ENCODE measurements at places on chromosomes 11 and 22. TPM values are rescaled to one million over a fixed set of nuclear protein-coding genes. Genes with fewer than 3 reads are reported as not detected.

DNA sequence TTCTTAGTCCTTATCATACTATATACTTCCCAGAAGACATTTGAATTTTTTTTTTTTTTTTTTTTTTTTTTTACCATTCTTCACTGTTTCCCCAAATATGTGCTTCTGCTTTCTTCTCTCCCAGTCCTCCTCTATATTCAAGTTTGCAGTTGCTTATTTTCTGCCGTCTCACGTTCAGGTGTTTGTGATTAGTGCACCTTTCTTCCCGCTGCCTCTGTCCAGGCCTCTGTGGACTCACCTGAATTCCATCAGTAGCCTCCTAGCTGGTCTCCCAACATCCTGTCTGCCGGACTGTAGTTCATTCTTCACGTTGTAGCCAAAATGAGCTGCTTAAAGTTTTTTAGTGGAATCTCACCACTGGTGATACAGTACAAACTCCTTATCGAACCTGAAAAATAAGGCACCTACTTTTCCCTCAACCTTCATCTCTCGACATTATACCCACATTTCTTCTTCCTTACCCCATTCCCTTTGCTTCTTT lies 795 bp upstream of the MSANTD4 start:
- DNase-seq: peak; percentile 7

GRCh38 chr11:64541131-64541530 lies 49.9 kb upstream of the SLC22A12 start:
- DNase-seq: no peak

DNA sequence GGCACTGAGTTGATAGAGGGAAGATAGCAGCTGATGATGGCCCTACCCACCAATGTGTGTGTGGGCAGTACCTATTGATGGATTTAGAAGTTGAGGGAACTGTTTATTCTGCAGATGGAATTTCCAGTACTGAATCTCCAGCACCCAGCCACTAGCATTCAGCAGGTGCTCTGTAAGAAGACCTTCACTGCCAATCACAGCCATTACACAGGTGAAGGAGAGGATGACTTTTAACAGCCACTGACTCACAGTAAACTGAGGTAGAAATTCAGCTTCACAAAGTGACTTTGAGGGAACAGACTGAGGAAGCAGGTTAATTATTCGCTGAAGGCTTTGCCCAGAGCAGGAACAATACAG lies 107.8 kb downstream of the GGTLC2 start:
- no peak for DNase-seq

DNA sequence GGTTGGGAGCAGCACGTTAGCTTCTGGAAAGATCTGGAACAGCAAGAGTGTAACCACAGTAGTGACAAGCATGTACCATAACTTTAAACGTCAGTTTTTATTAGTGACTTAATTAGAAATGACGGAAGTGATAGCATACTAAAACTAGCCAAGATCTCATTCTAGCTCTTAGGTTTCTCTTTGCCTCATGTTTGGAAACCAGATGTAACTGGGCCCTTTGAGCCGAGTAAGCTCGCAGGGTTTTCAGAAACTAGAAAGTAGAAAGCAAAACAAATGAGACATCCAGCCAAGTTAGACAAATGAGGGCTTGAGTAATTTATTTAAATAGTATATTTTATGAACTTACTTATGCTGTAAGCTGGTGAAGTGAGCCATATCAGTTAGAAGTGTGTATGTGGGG lies 40.2 kb upstream of the SLC5A12 start:
- DNase-seq: no peak

DNA sequence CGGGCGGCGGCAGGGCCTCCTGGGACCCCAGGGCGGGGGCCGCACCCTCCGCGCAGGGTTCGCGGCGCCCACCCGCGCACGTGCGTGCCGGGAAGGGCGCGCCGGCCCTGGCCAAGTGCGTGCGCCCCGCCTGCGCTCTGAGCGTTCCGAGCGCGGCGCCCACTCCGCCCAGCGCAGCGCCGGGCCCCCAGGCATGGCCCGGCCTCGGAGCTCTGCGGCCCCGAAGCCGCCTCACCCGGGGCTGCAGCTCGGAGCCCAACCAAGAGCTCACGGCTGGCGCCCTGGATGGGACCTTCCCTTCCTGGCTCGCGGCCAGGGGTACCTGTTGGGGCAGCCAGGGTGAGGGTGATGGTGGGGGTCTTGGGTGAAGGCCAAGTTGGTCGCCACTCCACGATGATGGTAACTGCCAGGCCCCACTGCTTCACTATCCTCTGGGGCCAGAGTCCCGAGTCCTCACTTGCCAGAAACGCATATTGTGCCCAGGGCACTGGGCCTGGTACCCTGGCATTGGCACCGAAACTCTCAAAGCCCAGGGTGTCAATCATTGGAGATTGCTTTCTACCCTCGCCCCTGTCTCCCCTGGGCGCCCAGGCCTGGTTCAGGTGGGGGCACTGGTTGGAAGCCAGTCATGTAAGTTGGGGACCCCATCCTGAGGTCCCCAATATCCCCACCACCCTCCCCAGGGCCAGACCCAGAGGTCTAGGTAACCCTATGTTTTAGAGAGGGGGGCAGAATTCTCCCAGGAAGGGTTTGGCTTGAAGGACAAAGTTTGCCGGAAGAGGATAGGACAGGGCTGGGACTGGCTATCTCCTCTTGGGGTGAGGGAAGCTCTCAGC lies 882 bp downstream of the ANO1 start:
- DNase-seq: no peak

GRCh38 chr11:6315811-6316425 lies 4.4 kb downstream of the CAVIN3 start:
- DNase-seq: peak; percentile 59

- no peak for DNase-seq
Measured at GRCh38 chr22:42528591-42529307, 9.2 kb upstream of the RRP7A start.

DNA sequence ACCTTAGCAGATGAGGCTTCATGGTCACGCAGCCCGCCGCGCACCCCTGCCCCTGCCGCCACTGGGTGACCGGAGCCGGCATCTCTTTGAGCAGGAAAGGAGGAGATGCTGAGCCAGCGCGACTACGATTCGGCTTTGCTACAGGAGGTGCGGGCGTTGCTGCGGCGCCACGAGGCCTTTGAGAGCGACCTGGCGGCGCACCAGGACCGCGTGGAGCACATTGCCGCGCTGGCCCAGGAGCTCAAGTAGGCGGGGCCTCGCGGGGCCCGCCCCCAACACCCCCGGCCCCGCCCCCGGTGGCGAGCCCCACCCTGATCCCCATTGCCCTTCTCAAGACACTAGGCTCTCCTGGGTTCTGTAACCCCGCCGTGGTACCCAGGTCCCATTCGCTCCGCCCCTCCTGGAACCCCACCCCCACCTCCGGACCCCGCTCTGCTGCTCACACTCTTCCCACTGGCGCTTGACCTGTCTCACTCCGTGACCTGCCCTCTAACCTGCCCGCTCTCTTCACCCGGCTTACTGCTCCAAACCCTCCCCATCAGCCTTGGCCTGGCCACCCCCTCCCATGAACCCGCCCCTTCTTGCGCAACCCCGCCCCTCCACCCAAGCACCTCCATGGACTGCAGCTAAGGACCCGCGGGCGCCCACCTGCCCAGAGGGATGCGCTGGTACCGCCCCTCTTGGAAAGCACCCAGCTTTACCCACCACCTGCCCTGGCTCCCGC lies 9.1 kb downstream of the CTSF start:
- peak; percentile 59 for DNase-seq

GRCh38 chr11:120824242-120824641 lies 199.7 kb upstream of the TBCEL start:
- no peak for DNase-seq

DNA sequence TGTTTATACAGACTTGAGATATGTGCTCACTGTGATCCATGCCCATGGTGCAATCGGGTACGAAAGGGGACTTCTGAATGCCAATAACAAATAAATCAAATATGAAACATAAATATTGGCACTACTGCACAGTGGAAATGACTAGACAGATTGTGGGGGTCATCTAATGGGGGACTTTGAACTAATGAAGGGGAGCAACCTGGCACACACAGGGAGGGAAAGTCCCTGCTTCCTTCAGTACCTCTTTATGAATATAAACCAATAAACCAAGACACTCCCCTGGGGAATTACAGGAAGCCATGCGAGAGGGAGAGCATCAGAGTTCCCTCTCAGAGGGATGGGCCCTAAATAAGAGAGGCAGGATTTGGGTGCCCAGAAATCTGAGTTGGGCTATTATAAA lies 21.1 kb downstream of the MIF start:
- DNase-seq: no peak

DNA sequence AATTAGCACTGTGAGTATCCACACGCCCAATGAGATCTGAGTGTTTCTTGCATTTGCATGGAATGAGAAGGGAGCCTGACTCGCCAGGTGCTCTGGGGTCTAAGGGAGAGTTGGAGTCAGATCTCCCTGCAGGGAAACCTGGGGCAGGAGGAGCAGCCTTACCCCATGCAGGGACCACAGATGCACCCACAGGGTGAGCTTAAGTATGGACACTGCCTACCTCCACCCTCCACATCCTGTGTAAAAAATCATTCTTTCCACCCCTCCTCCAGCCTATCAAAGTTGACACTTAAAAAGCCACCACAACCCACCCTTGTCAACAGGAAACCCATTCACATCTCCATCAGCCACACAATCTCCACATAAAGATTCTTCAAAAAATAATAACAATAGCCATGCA lies 67.0 kb upstream of the IGLL5 start:
- peak; percentile 38 for DNase-seq

GRCh38 chr11:64765291-64765850 lies 5.6 kb upstream of the PYGM start:
- no peak for DNase-seq

DNA sequence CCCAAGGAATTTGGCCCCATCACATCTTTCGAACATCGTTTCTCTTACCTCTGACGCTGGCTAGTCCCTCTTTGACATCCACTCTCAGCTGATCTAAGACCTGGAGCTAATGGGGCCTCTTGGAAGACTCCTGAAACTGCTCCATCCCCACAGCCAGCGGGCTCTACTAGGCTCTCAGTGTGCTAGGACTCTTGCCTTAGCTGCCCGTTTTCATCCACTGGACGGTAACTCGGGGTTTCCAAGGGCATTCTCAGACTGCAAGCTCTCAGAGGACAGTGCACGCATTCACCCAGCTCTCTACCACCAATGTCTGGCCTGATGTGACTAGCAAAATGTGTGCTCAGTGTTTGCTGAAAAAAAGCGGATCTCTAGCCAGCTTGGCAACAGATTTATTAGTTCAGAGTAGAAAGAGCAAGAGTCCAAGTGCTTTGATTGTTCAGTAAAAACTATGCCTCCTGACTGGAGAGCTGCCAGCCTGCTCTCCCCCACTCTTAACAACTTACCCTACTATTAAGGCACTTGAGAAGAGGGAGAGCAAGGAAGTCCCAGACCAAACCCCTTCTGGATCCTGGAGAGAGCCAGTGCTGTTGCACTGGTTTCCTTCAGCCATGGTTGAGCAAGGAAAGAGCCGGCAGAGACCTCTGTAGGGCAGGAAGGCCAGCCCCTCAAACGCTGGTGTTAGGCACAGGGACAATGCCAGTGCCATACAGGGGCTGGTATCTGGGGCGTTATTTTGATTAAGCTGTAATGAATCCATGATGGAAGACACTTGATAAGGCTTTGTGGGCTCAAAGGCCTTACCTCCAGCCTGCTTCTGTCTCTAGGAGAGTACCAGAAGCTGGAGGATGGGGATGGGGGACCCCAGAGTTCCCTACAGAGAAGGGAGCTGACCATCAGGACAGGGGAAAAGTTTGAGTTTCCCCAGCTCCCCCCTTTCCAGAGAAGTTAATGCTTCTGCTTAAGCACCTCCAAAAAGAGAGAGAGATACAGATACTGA lies 9.2 kb downstream of the RELA start:
- no peak for DNase-seq

- no peak for DNase-seq
Measured at GRCh38 chr11:76215941-76216340, 9.6 kb upstream of the WNT11 start.

- DNase-seq: no peak
Measured at GRCh38 chr22:17164392-17165024, 5.4 kb upstream of the HDHD5 start.

DNA sequence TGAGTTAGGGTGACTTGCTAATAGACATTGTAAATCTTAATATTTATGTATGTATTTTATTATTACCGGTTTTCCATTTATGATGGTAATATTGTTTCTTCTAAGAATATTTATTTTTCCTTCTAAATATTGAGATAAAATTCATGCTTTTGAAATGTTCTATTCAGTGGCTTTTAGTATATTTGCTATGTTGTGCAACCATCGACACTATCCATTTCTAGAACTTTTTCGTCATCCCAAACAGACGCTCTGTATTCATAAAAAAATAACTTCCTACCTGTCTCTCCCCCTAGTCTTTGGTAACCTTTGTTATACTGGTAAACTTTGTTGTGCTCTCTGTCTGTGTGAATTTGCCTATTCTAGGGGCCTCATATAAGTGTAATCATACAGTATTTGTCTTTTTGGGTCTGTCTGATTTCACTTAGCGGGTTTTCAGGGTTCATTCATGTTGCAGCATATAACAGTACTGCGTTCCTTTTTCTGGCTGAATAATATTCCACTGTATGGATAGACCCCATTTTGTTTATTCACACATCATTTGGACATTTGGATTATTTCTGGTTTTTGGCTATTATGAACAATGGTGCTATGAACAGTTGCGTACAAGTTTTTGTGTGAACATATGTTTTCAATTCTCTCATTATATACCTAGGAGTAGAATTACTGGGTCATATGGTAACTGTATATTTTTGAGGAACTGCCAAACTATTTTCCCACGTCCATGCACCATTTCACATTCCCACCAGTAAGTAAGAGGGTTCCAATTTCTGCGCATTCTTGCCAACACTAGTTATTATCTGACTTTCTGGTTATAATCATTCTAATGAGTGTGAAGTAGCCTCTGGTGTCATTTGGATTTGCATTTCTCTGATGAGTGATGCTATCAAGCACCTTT lies 15.9 kb downstream of the NEAT1 start:
- no peak for DNase-seq

DNA sequence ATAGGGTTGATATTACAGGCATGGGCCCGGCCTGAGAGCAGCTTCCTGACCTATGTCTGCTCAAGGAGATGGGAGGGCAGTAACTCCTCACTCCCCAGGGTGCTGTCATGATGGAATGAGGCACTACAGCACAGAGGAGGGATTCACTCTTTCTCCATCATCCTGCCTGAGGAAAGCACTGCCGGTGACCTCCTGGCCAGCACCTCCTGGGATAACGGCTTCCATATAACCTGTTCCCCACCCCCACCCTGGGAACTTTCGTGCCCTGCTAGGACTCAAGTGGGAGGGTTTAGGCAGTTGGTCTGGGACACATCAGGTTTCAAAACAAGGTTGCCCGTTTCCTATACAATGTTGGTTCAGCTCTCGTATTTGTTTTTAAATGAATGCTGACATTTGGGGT lies 42.7 kb upstream of the MN1 start:
- DNase-seq: no peak

GRCh38 chr11:67519726-67520125 lies 3.5 kb downstream of the CABP2 start:
- DNase-seq: no peak

Gene RFPL2
- not detected for total RNA-seq

Gene P2RY2
- total RNA-seq: not detected

Gene SLC6A5
- not detected for total RNA-seq

Gene NTM
- not detected for total RNA-seq

Gene CSF2RB
- 0.30 TPM for total RNA-seq

Gene IGF2
- 8.6 TPM for total RNA-seq

Gene LSP1
- total RNA-seq: 193 TPM

Gene TCN1
- total RNA-seq: not detected

Gene OR5B21
- total RNA-seq: not detected
